Activated CD4-positive, alpha-beta T cell treated with anti-CD3 and anti-CD28 coated beads, Interleukin-2, amount 50 U/mL, for 16 hours (primary cell): ENCODE measurements at places on chromosomes 2 and 18.

- no peak for DNase-seq
Measured at GRCh38 chr2:215751200-215751910, 262.0 kb downstream of the MREG start.

- DNase-seq = peak; percentile 52
Measured at GRCh38 chr2:241739651-241740050, 5.2 kb downstream of the D2HGDH start.

GRCh38 chr2:123826729-123827271 is 198.3 kb upstream of the CNTNAP5 start:
- no peak for DNase-seq

DNA sequence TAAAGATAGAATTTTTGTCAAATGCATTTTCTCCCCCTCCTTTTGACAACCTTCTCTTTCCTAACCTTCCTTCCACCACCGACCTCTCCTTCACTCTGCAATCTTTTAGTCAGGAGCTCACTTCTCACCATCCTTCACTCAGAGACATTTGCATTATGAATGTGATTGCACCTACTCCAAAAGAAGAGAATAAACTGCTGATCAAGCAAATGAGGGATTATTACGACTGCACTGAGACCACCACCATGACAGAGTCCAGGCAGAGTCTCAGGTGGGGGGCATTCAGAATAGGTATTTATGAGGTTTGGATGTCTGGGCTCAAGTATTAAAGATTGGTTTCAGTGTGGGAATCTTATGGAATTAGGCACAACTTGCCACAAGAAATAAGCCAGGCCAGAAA is 483.9 kb downstream of the PTH2R start:
- DNase-seq = no peak

- DNase-seq = no peak
Measured at GRCh38 chr2:58521803-58522554, 280.9 kb upstream of the FANCL start.
